ENCODE measurements at places on chromosomes 1 and 21. TPM values are rescaled to one million over a fixed set of nuclear protein-coding genes. Genes with fewer than 3 reads are reported as not detected.

The PLXNA2 gene
- 37.9 TPM for total RNA-seq

The GNAT2 gene
- total RNA-seq, result not detected

The S1PR1 gene
- 12.6 TPM for total RNA-seq

The PALMD gene
- total RNA-seq, result 40.8 TPM

The DDAH1 gene
- 45.2 TPM for total RNA-seq

DNA sequence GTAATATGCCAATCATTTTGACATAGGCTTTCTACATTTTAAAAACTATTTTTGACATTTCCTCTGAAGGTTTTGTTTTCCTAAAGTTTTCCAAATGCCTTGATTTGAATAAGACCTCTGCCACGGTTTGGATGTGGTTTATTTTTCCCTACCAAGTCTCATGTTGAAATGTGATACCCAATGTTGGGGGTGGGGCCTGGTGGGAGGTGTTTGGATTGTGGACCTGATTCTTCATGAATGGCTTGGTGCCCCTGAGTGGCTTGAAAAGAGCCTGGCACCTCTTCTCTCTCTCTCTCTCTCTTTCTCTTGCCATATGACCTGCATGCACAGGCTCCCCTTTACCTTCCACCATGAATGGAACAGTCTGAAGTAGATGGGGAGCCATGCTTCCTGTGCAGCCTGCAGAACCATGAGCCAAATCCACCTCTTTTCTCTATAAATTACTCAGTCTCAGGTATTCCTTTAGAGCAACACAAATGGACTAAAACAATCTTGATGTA is 14.8 kb downstream of the MMEL1 start:
- no peak for DNase-seq

DNA sequence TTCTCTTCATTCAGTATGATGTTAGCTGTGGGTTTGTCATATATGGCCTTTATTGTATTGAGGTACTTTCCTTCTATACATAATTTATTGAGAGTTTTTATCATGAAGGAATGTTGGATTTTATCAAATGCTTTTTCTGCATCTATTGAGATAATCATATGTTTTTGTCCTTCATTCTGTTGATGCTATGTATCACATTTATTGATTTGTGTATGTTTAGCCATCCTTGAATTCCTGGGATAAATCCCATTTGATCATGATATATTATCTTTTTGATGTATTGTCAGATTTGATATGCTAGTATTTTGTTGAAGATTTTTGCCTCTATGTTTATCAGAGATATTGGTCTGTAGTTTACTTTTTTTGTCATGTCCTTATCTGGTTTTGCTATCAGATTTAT is 20.9 kb upstream of the GPR161 start:
- no peak for DNase-seq

DNA sequence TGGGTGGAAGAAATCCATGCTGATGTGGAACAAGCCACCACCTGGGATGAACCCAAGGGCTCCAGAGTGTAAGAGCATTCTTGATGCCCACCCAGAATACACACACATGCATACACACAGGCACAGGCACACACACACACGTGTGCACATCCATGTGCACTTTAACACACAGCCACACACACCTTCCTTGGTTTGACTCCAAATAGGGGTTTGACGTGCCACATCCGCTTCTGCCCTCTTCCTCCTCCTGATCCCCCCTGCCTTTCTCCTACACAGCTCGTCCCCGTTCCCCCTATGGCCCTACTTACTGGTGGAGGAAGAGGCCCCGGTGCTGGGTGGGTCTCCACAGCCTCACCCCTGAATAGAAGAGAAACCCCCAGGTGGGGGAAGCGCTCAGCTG is 16.0 kb downstream of the SPATA21 start:
- no peak for DNase-seq

GRCh38 chr1:67013573-67013972 is 40.4 kb downstream of the SLC35D1 start:
- DNase-seq, result no peak

- no peak for DNase-seq
These were observed 1353.9 kb downstream of the NCAM2 start for GRCh38 chr21:22352088-22352487.

DNA sequence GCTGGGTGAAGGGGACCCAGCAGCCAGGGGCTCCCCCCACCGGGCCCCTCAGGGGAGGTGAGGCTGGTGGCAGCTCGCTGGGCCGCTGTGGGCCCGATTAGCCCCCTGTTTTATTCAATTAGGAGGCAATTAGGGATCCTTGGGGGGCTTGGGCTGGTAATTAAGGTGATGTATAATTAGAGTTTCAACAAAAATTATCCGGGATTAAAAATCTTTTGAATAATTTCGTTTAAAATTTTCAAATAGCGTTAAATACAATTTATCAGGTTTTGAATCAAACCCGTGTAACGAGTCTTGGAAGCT is 4.1 kb downstream of the PRDM16 start:
- DNase-seq, result no peak

- no peak for DNase-seq
These were observed 5.9 kb downstream of the NBPF1 start for GRCh38 chr1:16607433-16607851.

DNA sequence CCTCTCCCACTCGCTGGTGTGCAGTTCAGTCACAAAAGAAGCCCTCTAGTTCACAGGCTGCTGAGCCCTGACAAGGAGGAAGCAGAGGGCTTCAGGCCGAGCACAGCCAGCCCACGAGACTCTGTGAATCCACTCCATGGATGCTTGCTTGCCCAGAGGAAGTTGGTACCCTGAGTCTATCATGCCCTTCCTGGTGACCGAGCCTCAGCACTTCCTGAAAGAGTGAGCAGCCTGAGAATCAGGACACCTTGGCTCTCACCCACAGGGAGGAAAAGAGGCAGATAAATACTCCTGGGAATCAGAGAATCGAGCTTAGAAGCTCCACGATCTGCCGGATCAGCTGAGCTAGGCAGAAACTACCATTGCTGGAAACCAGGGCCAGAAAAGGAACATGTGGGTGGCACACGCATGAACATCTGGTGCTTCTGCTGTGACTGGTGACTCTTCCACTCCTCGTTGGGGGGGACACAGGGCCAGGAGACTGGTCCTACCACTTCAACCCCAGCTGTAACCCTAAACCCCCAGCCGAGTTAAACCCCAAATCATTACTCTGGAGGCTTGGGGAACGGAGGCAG is 376.3 kb upstream of the CAMK1G start:
- DNase-seq, result no peak

GRCh38 chr1:54337928-54338327 is 68.3 kb downstream of the SSBP3 start:
- no peak for DNase-seq

- DNase-seq, result peak; percentile 96
These were observed at the start of gene URB1 for GRCh38 chr21:32392880-32393676. URB1 (minus strand) TSS chr21:32393012; CDS start chr21:32392910, 102 bp downstream.

DNA sequence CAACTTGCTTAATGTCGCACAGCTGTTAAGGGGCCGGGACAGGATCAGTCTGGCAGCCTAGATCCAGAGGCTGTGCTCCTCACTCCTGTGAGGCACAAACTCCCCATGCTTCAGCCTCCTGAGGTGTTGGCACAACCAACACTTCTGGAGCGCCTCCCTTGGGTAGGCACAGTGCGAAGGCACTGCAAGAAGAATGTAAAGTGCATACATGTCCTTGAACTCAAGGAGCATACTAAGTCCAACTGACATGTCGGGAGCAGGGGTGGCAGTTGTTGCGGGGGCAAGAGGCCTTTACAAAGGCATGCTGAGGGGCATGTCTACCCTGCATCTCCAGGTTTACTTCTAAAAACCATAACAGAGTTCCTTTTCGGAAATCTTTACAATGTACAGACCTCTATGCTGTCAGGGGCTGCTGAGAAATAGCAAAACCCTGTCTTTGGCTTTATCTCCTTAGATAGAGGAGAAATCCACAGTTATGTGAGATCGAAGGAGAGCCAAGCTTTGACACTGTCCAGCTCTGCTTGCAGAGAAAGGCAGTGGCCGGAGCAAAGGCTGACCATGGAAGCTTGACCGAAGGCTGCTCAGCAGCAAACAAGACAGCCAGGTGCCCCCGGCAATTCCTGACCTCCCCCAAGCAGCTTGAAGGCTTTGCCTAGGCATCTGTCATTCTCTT is 93.9 kb downstream of the CDC7 start:
- no peak for DNase-seq

- no peak for DNase-seq
These were observed 156.0 kb downstream of the PDE4B start for GRCh38 chr1:65948609-65949229.

DNA sequence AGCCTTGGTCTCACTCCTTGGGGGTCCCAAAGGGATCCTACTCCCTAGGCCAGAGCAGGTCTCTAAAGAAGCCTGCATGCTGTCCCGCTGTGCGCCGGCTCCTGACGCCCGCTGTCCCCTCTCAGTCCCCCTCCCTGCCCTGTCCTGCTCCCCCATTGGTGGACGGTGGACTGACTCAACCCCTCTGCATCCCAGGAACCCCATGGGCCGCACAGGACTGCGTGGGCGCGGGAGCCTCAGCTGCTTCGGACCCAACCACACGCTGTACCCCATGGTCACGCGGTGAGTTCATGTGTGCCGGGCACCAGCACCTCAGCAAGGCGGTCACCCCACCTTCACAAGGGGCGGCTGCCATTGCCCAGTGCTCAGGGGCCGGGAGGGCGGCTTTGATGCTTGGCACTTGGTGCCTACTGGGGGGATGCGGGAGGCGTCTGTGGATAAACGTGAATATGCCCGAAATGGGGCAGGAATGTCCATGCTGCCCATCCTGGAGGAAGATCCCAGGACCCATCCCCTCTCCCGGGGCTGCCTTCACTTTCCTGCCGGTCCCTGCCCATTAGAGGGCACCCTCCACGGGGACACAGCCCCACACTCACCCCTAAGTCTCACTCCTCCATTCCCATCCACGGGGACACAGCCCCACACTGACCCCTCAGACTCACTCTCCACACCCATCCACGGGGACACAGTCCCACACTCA is 20.2 kb upstream of the LRRC3 start:
- DNase-seq, result no peak

GRCh38 chr1:97820470-97821188 is 100.2 kb downstream of the DPYD start:
- DNase-seq, result no peak

DNA sequence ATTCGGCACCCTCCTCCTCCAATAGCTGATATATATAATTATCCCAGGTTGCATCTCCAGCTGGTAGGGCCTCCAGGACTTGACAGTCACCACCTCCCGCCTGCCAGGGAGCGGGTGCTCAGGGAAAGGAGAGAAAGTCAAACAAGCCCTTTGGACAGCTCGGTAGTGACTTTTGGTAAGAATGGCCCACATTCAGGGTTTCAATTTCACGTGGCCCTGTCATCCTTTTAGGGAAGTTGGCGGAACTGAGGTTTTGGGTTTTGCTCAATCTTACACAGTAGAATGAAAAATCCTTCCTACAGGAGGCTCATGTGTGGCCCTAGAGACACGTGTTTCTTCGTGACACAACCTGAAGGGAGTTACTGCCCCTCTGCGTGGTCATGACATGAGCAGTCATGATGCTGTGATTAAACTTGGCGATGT is 44.2 kb downstream of the CAPN8 start:
- no peak for DNase-seq

- DNase-seq, result no peak
These were observed 868 bp downstream of the ZBTB40 start for GRCh38 chr1:22452481-22452957.

GRCh38 chr1:19825298-19825697 is 10.2 kb upstream of the RNF186 start:
- no peak for DNase-seq

DNA sequence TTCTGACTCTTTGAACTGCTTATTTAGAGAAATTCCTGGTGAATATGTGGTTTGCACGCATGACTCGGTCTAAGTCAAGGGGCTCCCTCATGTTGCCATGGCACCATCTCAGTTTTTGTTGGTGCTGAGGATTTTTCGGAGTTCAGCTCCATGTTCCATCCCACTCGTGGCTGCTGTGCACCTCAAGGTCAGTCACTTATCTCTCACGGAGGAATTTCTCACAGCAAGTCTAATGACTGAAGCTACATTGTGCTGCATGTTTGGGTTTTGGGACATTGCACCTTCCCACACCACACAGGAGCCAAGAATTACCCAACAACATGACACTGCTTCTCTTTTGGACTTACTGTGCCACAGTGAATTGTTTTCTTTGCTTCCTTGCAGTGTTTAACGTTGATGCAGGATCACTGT is 269.9 kb downstream of the NCAM2 start:
- no peak for DNase-seq

DNA sequence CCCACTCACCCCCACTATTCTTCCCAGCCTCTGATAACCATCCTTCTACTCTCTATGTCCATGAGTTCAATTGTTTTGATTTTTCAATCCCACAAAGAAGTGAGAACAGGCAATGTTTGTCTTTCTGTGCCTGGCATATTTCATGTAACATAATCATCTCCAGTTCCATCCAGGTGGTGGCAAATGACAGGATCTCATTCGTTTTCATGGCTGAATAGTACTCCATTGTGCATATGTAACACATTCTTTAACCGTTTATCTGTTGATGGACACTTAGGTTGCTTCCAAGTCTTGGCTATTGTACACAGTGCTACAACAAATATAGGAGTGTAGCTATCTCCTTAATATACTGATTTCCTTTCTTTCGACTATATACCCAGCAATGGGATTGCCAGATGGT is 169.3 kb upstream of the NFIA start:
- no peak for DNase-seq

DNA sequence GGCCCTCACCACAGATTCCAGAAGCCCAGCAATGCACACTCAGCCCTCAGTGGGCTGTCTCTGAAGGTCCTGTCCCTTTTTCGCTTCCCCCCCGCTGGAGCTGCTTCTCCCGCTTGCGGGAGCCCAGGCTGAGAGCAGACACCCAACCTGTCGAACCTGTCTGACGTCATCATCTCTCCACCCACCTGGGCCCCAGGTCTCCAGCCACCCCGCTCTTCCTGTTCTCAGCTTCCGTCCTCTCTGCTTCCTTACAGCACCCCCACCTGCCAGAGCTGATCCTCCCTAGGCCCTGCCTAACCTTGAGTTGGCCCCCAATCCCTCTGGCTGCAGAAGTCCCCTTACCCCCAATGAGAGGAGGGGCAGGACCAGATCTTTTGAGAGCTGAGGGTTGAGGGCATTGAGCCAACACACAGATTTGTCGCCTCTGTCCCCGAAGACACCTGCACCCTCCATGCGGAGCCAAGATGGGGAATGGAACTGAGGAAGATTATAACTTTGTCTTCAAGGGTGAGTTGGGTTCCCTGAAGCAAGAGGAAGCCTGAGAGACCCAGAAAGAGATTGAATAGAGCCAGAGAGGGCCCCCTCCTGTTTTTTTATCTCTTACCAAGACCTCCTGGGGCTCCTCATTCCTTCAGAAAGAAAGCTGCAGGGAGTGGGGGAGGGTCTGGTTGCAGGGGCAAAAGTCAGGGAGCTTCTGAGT is at the start of gene RAB25:
Gene RAB25 (plus strand): TSS at position 224 of the 700 bp plus-strand sequence. CDS start 241 bp downstream, at position 465.
- no peak for DNase-seq

GRCh38 chr1:234718496-234719453 is 108.8 kb upstream of the IRF2BP2 start:
- no peak for DNase-seq

GRCh38 chr1:184456189-184456588 is 69.4 kb downstream of the C1orf21 start:
- DNase-seq, result no peak

DNA sequence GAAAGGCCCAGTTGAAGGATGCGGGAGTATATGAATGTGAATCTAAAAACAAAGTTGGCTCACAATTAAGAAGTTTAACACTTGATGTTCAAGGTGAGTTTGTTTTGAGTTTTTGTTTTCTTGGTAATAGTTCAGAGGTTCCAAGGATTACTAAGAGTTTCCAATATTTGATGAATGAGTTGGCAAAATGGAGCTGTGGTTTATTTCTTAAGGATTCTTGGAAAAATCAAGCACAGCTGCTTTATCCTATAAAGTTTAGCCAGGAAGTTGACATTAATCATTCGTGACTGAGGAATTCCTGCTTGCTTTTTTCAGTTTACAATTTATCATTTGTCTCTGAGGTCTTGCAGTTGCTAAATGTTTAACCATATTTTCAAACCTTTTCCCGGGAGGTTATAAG is 15.1 kb downstream of the VCAM1 start:
- no peak for DNase-seq

Measured in frontal cortex (tissue), 4 donors.